ENCODE measurements at places on chromosomes 4 and X.

GRCh38 chr4:76957004-76957738 lies 7.6 kb downstream of the SEPTIN11 start:
- no peak for DNase-seq

DNA sequence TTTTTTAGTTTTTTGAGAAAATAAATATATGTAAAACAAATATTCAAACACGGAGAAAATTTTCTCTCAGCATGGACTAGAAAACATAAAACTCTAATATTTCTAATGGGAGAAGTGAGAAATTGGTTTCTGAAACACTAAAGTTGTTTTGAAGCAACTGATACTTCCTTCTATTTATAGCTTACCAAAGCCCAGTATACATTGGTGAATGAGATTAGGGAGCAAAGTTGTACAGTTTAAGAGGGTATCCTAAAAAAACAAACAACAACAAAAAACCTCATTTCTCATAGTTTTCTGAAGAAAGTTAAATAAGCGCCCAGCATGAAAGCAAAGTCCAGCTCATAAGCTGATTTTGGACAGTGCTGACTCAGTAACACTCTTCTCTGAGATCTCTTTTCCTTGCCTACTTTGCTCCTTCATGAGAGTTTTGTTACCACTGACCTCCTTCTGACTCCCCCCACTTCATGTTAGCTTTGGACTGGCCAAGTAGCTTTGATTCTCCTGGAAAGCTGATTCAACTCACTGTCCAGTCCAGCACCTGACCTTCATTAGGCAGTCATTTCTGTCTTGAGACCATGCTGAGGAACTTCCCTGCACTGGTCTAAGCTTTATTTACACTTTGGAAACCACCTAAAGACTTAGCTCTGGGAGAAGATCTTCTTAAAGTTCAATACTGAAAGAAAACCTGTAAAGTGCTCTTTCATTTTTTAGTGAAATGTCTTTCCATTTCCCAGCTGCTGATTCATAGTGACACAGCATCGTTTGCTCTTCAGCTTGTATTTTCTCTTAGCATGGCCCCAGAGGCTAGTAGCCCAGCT lies 21.8 kb upstream of the P2RY10 start:
- DNase-seq, result no peak

DNA sequence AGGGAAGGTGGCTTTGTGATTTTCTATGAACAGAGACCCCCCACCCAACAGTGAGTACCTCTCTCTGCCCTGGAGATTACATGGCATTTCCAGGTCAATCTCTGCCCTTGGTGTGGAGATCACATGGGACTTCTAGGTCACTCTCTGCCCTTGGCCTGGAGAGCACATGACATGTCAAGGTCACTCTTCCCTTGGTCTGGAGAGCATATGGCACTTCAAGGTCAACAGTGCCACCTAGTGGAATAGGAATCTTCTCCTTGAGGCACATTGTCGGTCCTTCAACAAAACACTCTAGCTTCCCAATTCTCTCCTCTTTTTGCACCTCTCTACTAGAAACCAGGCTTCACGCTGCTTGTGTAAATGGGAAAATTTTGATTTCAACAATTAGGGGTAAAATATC lies 66.2 kb upstream of the TACR3 start:
- DNase-seq, result no peak

- DNase-seq, result no peak
Measured at GRCh38 chrX:136627409-136627808, 20.5 kb upstream of the CD40LG start.

DNA sequence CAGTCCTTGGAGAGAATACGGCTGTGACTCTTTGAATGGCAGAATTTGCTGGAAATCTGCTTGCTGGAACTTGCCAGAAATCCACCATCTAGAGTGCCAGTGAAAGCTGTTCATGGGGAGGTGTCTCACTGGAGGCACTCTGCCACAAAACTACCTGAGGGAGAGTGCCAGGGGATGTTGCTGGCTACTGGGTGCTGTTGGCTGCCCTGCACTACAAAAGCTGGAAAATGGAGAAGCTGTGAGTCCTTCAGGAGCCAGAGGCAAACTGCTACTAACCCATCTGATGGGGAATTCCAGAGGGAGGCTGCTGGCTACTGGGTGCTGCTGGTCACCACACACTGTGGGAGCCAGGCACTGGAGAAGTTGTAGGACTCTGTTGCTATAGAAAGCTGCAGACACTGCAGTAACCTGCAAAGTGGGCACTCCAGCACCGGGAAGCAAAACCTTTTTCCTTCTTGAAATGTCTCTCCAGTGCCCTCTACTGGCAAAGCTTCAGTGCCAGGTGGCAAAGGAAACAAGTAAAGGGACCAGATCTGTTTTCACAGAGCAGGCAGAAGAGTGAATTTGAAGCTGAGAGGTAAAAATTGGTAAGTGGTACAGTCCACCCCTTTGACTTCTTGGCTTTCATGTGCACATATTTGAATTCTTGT lies 47.8 kb upstream of the HSD17B10 start:
- DNase-seq, result no peak

GRCh38 chr4:185761352-185762235 lies 50.4 kb downstream of the SORBS2 start:
- no peak for DNase-seq

DNA sequence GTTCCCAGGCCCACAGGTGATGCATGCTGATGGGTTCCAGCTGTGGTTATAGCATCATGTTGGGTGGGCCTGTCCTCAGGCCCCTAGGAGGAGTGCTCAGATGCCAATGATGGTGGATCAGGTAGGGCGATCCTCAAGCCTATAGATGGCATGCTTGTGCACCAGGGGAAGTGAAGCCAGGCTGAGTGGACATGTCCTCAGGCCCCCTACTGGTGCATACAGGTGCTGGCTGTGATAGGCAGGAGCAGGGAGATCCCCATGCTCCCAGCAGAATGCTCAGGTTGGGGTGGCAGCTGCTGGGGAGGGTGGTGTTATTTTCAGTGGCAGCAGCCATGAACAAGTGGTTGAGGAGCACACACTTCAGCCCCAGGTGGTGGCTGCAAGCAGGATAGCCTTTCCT lies 96.0 kb downstream of the SMARCA1 start:
- no peak for DNase-seq

DNA sequence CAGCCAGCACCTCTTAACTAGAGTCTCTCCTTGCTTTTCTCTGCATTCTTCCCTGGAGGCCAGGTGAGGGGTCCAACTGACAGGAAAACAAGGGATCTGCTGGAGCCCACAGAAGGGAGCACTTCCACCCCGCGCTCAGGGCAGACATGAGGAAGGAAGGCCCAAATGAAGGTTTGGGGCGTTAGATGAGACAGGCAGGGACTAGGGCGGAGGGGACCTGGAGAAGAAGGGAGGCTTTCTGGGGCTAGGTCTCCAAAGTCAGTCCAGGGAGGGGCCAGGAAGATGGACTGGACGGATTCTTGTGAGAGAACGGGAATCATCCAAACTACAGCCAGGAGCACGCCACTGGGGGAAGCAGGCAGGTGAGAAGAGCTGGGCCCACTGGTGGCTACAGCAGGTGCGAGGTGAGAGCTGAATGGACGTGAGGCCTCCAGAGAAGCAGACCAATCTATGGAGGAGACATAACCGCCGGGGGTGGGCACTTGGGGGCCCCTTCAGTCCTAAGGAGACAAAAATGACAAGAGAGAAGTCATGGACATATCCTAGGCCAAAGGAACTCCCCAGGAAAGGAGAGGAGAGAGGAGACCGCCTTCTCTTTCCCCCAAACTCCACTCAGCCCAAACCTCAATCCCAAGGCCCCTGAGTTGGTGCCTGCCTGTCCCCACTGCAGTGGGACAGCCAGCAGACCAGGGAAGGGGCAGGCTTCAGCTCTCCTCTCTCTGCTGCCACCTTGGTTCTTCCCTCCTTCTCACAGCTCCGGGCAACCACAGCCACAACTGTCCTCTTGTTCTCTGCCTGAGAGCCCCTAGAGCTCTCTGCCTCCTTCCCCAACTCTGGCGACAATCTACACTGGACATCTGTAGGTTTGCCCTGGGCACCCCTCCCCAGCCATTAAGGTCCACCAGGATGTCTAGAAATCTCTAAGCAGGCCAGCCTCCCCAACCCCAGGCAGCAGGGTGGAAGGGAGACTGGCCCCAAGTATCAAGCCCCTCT lies 7.0 kb downstream of the APLN start:
- no peak for DNase-seq

DNA sequence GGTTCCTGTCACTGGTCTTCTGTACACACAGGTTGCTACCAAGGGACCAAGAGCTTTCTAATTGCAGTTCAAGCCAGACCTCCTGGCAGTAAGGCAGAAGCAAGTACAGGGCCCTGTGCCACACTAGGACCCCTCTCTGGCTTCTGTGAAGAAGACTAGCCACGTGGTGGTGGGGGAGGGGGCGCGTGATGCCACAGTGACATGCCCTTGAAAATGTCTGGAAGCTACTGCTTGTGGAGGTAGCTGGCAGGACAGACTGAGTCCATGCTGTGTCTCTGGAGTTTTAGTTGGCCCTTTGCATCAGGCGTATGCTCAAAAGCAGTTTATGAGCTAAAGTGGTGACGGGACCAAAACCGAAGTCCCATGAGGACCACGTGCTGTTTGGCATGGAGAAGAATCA lies 50.9 kb downstream of the RTL5 start:
- DNase-seq, result no peak

DNA sequence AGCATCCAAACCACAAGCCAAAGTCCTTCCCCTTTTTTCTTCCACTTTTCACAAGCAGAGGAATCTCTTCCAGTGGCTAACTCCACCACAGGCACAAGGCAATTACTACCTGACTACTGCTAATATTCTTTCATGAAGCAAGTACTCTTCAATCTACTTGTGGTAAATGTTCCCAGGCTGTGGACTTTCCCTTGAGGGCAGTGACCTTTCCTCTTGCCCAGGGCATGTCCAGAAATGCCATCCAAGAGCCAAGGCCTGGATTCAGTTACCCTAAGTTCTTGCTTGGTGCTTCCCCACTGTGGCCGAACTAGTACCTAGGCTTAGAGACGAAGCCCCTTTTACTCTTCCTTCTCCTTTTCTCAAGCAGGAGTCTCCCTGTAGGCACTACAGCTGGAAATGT lies 400.7 kb downstream of the DCAF12L2 start:
- DNase-seq, result no peak

DNA sequence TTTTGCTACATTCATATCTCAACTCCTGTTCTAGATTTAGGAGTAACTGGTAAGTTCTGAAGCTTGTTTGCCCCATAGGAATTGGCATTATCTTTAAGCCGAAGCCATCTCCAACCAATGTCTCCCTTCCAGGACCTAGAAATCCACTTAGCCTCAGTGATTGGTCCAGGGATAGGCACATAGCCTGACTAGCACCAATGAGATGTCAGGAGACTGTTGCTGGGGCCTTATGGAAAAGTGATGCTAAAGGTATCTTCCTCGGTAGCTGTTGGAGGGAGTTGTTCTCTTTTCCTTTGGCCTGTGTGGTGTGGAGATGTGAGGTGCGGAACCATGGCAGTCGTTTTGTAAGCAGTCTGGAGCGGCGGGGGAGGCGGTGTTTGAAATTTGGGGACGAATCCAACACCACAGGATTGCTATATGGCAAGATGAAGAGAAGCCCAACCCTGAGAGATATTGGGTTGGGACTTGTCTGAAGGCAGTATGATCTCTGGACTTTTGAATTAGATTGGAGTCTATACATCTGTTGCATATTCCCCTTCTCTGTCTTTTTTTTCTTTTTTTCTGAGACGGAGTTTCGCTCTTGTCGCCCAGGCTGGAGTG lies 109.8 kb upstream of the ATP6AP2 start:
- DNase-seq, result no peak

GRCh38 chr4:144582975-144583374 lies 63.0 kb upstream of the HHIP start:
- DNase-seq, result no peak

DNA sequence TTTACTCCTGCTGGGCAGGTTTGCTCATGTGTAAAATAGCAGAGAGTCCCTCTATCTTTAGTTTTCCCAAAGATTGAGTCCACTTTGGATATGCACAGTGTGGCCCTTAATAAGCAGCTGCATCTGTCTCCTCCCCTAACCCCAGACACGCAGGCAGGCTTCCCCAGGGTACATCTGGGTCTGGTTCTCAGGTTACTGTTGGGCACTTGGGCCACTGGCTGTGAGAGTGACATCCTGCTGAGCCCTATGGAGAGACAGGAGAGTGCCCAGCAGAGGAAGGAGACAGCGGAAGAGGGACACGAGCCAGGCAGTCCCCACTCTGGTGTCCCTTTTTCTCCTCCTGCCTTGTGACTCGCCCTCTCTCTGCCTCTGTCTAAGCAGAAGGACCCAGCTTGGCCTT lies 16.0 kb downstream of the XK start:
- no peak for DNase-seq

GRCh38 chr4:122671919-122672490 lies 51.1 kb upstream of the IL21 start:
- no peak for DNase-seq

GRCh38 chr4:85869181-85869580 lies 394.2 kb downstream of the ARHGAP24 start:
- DNase-seq, result no peak

DNA sequence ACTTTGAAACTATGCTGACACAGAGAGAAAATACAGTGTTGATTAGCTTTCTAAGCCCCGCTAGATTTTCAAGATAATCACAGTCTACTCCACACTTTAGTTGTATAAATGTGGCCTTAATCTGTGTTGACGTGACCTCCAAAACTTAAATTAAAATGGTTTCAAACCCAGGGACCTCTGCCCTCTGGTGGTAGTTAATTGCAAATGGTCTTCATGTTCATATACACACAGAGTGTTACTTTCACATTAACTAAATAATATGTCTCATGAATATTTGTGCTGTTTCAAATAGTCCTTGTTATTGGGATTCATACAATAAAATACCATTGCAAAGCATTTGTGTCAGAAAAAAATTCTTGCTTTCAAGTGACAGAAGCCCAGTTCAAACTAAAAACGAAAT lies 64.3 kb downstream of the TASL start:
- no peak for DNase-seq

DNA sequence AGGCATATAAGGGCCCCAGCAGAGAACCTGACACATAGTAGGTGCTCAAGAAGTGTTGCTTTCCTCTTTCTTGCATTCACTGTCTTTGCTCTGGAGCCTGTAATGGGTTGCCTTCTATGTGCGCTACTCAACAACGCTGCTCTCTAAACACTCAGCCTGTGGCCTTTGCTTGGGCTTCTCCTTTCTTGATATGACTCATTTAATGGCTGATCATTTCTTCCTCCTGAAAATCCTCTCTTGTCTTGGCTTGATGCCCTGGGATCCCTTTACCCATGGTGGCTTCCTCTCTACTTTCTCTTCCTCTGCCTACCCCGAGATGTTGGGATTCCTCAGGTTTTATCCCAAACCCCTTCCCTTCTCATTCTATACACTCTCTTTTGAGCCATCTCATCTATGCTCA lies 19.9 kb upstream of the PJA1 start:
- no peak for DNase-seq

DNA sequence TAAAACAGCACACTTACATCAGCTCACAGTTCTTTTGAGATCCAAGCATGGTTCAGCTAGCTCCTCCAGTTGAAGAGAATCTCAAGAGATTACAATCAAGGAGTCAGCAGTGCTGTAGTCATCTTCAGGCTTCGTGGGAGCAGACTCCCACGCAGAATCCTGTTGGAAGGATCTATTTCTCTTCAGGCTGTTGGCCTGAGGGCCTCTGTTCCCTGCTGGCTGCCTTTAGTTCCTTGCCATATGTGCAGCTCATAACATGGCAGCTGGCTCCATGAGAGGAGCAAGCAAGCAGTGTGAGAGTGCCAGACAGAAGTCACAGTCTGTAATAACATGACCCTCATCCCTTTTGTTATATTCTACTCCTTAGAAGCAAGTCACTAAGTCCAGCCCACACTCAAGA lies 168.6 kb downstream of the COX18 start:
- no peak for DNase-seq
